Posterior vena cava (tissue), 2 donors: ENCODE measurements at places on chromosomes 16 and 17. TPM values are rescaled to one million over a fixed set of nuclear protein-coding genes. Genes with fewer than 3 reads are reported as not detected.

Gene TEKT5
- total RNA-seq, result 0.14 TPM

Gene MAPT
- 4.4 TPM for total RNA-seq

Gene GLTPD2
- total RNA-seq, result not detected

Gene SERPINF2
- 40.7 TPM for total RNA-seq

Gene TMEM114
- not detected for total RNA-seq

Gene MSRB1
- 61.4 TPM for total RNA-seq

Gene ATP2C2
- 0.19 TPM for total RNA-seq

Gene HSF5
- 0.05 TPM for total RNA-seq
